Mesothelial cell of epicardium (in vitro differentiated cells): ENCODE measurements at places on chromosomes 6 and 20.

GRCh38 chr20:152131-152530 is 5.1 kb upstream of the DEFB127 start:
- no peak for DNase-seq

GRCh38 chr20:61922411-61922810 is 143.3 kb downstream of the TAF4 start:
- DNase-seq, result no peak

DNA sequence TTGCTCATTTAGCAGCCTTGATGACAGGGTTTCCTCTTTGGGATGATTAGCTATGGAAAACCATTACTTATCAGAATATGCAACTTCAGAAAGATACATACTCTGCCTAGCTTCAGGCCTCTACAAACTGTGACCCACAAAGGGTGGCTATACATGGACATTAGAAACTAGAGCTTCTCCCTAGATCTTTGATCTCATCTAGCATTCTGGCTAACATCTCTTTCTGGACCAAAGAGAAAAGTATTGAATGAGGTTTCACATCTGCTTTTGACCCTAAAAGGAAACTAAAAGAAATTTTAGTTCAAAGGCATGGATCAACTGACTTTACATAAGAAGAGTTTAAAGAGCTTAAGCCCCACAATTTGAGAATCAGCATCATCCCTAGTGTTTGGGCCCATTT is 12.4 kb upstream of the HMGN3 start:
- DNase-seq, result no peak

GRCh38 chr6:130577178-130577919 is 211.5 kb downstream of the TMEM200A start:
- DNase-seq, result no peak

DNA sequence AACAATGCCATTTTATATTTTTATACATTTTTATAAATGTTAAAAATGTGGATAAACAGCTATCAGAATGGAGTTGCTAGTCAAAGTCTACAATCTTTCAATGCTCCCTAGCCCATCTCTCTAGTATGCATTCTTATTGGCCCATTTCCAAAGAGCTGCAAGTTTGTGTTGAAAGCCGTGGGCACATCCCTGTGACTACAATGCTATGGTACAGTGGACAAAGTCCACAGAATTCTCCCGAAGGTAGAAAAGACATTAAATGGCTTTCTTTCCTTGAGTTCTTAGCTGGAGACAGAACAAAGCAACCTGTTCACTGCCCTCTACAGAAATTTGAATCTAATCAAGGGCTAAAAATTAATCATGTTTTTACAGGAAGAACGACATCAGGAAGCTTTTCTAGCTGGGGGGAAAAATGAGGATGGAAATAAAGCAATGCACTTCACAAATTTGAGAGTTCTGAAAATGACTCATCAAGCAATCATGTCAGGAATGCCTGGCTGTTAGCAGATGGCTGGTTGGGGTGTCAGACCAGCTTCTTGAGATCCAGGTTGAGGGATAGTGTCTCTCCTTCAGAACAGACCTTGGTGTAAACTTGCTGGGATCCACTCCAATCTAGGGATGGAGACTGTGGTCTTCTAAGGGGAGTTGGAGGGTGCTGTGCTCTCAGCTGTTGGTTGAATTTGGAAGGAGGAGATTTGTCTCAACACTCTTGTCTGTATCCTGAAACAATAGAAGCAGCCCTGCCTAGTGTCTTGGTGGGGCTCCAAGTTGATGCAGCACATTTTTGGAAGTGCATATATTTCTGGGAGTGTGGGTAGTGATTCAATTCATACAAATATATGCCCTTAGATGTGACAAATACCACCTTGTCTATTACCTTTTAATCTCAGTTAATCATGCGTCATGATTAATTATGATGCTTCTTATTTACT is 143.4 kb upstream of the PHACTR1 start:
- no peak for DNase-seq

- no peak for DNase-seq
These were observed 49.3 kb upstream of the E2F3 start for GRCh38 chr6:20352346-20352745.

GRCh38 chr20:48419173-48419572 is 408.6 kb downstream of the PREX1 start:
- DNase-seq, result no peak
